COR-L47 (cell line): ENCODE measurements at places on chromosomes 5 and 9.

GRCh38 chr9:92001244-92001643 lies 51.2 kb upstream of the ROR2 start:
- DNase-seq, result no peak

DNA sequence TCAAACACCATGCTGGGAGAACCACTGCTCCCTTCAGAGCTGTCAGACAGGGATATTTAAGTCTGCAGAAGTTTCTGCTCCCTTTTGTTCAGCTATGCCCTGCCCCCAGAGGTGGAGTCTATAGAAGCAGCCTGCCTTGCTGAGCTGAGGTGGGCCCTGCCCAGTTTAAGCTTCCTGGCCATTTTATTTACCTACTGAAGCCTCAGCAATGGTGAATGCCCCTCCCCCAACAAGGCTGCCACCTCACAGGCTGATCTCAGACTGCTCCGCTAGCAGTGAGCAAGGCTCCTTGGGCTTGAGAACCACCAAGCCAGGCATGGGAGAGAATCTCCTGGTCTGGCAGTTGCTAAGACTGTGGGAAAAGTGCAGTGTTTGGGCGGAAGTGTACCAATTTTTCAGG lies 205.5 kb upstream of the PTGER4 start:
- no peak for DNase-seq

GRCh38 chr5:6752782-6753181 lies 39.5 kb downstream of the TENT4A start:
- DNase-seq, result no peak

DNA sequence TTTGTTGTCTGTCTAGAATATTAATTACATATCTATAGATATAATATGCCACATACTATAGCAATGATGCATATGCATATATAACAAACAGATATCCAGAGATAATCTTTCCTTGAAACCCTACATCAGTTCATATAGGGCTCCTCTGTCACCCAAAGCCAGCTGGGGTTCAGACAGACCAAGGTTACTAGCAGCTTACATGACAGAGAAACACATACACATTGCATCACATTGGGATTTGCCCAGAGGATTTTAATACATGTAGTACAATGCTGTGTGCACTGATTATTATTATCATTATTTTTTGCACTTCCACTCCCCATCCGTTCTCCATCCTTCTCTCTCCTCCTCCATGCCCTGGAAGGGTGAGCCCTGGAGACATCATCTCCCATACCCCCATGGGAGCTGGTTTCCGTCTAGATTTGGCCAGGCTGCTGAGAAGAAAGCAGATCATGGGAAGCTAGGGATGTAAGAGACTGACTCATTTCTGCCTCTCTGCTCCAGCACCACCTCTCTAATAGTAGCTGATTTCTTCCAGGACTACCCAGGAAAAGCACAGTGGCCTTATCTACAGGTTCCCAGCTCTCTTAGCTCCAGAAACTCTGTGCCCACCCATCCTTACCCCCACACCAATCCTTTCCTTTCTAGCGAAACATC lies 23.3 kb downstream of the FST start:
- no peak for DNase-seq

- DNase-seq, result no peak
These were observed 642 bp downstream of the SV2C start for GRCh38 chr5:76083555-76084495.

DNA sequence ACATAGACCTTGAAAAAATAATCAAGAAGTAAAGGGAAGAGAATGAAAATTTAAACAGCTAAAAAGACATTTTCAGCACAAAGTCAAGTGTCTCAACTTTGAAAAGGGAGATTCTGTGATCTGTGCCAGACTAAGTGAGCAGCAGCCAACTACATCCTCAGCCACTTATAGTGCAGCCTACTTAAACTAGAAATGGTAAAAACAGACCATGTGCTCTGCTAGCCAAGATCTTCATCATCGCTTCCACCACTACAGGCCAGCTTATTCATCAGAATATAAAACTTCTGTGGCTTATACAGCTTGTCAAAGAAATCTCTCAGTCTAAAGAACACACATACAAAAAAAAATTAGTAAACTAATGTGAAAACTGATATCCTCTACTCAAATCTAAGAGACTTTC lies 63.5 kb downstream of the CEMIP2 start:
- no peak for DNase-seq

GRCh38 chr9:114925039-114925438 lies 5.4 kb downstream of the TNFSF8 start:
- DNase-seq, result no peak

GRCh38 chr9:131674425-131675421 lies 65.2 kb downstream of the RAPGEF1 start:
- no peak for DNase-seq

- no peak for DNase-seq
These were observed 40.3 kb upstream of the MELK start for GRCh38 chr9:36532353-36532752.

DNA sequence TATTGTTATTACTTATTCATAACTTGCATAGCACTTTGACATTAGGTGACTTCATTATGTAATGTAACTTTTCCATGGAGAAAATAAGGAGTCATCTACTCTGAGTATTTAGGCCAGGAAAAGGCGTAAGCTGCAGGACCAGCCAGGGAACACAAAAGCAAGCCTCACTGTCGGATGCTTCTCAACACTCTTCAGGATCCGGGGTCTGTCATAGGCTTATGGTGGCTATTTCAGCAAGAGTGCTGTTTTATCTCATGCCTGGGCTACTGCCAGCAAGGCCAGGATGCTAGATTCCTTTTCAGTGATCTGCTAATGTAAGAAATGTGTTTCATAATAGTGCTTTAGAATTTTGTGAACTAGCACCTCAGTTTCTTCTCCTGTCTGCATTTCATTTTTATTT lies 162.4 kb downstream of the CHSY3 start:
- no peak for DNase-seq

GRCh38 chr5:100026606-100027005 lies 508.6 kb upstream of the FAM174A start:
- DNase-seq, result peak; percentile 17

GRCh38 chr5:10457682-10458574 lies 16.2 kb downstream of the ROPN1L start:
- DNase-seq, result no peak

- no peak for DNase-seq
These were observed 84.1 kb downstream of the MAMDC2 start for GRCh38 chr9:70127540-70128416.

GRCh38 chr9:107243742-107244141 lies 39.3 kb upstream of the RAD23B start:
- DNase-seq, result no peak

DNA sequence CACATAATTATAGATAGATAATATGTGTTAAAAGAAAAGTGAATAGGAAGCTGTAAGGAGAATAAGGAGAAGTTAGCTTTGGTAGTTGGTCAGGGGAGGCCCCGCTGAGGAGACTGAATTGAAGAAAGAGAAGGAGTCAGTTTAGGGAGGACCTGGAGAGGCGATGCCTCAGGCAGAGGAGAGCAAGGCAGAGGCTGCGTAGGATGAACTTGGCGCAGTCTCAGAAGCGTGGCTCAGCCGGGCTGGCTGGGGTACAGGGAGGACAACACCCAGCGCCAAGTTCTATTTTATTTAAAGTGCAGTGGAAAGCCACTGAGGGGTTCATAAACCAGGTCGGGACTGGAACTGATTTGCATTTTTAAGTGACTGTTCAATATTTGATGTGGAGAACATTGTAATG lies 68.5 kb downstream of the PTCD2 start:
- no peak for DNase-seq

GRCh38 chr5:50547303-50547702 lies 106.2 kb upstream of the EMB start:
- no peak for DNase-seq

GRCh38 chr9:129489838-129490582 lies 130.9 kb downstream of the C9orf50 start:
- no peak for DNase-seq
